ENCODE measurements at places on chromosomes 4 and X. TPM values are rescaled to one million over a fixed set of nuclear protein-coding genes. Genes with fewer than 3 reads are reported as not detected.

SHROOM4 gene
- 22.8 TPM for total RNA-seq

DNA sequence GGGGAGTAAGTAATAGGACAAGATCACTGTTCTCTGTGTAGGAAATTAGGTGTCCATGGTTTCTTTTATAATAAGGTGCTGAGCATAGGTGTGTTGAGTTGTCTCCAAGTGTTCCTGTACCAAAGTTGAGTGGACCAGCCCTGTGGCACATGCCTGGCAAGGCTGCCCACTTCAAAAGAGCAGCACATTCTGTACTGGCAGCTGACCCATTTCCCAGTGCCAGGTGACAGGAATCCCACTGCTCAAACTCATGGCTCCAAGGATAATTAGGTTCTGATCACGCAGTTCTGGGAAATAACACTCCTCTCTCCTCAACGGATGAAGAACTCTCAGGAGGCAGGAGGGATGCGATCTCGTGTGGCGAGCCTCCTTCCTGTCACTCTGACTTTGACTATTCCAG is 12.8 kb upstream of the LGI2 start:
- DNase-seq: no peak

DNA sequence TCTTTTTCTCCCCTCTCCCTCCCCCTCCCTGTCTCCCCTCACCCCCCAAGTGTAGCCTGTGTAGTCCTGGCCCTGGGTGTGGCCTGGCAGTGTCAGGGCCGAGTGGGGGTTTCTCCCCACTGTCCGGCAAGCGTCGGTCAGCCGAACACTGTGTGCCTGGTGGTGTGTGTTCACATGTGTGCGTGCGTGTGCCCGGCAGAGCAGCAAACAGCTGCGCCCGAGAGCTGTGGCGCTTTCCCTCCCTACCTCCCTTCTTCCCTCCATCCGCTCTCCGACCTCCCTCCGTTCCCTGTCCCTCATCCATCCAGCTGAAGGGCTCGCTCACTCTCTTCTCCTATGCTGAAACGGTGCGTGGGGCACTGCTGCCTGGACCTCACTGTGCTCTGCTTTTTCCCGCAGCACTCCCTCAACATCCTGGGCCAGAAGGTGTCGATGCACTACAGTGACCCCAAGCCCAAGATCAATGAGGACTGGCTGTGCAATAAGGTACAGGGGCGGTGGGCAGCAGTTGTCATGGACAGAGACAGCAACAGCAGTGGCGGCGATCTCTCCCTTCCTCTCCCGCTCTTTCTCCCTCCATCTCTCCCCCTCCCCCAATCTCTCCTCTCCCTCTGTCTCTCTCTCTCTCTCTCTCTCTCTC is 17.4 kb upstream of the UBA1 start:
- DNase-seq: peak; percentile 23

- DNase-seq: no peak
These were observed 99.0 kb upstream of the OTUD4 start for GRCh38 chr4:145279122-145279960.

- no peak for DNase-seq
These were observed 243.6 kb downstream of the ANK2 start for GRCh38 chr4:113293043-113293560.

Measured in endodermal cell (in vitro differentiated cells).